ENCODE measurements at places on chromosomes 7 and 10.
A peak's percentile ranks its signal among the peaks of the same experiment; 100 is the strongest.

- no peak for DNase-seq
These were observed 235.7 kb upstream of the TCERG1L start for GRCh38 chr10:131547129-131547799.

DNA sequence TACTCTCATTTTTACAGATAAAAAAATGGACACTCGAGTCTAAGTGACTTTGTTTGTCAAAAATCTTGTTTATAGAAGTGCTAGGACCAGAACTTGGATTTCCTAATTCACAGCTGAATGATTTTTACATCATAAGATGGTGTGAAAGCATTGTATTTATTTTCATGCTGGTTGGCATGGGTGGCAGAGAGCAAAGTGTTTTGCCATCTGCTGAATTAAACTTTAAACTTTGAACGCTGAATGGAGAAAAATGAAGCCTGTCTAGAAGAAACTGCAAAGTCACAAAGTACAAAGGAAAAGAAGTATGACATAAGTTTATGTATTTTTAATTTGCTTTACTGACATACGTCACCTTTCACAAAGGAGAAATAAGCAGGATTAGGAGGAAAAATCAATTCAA lies 142.0 kb downstream of the NRBF2 start:
- no peak for DNase-seq

DNA sequence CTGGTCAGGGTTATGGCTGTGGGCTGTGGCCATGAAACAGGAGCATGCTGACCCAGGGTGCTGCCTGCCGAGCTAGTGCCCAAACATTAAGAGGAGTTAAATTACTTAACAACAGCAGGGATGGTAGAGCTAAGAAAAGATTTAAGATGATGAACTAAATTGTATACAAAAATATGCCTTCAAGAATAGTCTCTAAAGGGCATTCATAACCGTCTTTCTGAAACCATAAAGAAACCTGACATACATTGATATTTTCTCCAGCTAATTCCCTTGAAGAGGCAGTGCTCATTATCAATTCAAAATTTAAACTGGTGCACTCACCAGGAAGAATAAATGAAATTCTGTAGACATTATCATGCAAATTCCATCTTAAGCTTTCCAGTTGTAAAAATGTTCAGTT lies 265.8 kb upstream of the TAC1 start:
- no peak for DNase-seq

- DNase-seq = no peak
These were observed 842 bp downstream of the KBTBD2 start for GRCh38 chr7:32890793-32891042.

DNA sequence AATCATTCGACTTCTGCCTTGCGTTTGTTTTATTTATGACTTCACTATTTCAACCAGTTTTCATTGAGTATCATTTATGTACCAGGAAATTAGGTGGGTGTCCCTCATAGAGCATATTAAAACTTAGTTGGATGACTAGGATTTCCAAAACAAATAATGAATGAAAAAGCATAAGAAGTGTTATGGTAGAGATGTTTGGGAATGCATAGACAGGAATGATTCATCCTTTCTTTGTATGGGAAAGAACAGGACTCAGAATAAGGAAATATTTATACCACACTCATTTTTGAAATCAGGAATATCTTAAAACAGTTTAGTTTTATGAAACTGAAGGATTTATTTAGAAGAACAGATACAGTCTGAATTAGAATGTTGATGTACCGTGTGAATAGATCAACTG lies 315.7 kb downstream of the EXOC4 start:
- DNase-seq = no peak

- DNase-seq = no peak
These were observed 68.9 kb downstream of the RBM33 start for GRCh38 chr7:155713384-155713783.

GRCh38 chr10:128254476-128254875 lies 128.3 kb upstream of the MKI67 start:
- no peak for DNase-seq

GRCh38 chr7:44291733-44292419 lies 33.5 kb downstream of the CAMK2B start:
- no peak for DNase-seq

GRCh38 chr10:33487014-33487776 lies 152.7 kb upstream of the NRP1 start:
- DNase-seq = no peak

- DNase-seq = no peak
These were observed 250.9 kb upstream of the TMEM72 start for GRCh38 chr10:44660271-44660670.

DNA sequence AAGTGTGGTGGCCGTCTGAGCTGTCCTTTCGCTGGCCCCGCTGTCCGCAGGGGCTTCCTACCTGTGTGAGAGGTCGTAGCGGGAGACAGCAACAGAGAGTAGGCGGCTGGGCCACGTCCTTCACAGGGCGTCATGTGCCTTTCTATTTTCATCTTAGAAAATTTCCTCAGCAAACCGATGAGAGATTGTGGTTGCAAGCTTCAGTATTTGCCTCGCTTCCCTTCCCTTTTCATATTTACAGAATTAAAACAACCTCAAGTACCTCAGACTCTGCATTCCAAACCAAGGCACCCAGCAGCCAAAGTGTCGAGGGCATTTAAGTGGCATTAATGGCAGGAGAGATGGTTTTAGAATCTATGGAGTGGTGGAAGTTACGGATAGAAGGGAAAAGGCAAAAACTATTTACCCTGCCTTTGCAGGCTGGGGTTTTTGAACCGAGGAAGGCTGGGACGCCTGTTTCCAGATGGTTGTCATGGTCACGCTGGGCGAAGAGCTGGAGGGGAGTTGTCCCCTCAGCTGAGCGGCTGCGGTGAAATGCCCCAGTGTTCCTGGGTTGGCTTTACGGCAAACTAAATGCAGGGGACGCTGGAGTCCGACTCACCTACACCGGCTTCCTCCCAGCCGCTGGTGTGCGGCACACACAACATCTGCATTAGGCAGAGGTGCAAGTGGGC lies 41.9 kb downstream of the WIPI2 start:
- no peak for DNase-seq

DNA sequence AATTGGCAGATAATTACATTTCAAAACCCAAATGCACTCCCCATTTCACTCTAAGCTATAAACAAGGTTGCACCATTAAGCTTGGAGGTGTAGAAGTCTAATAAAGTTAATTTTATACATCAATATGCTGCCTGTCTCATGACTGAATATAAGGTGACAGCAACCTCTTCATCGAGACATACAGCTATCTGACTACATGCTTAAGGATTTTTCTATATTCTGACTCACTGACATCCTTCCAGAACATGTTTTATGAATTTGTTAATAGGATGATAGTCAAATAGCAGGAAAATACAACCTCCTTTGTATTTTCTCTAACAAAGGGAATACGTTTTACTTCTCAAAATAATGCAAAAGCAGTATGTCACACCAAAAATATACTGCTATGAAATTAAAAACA lies 76.6 kb downstream of the NRBF2 start:
- DNase-seq = no peak

DNA sequence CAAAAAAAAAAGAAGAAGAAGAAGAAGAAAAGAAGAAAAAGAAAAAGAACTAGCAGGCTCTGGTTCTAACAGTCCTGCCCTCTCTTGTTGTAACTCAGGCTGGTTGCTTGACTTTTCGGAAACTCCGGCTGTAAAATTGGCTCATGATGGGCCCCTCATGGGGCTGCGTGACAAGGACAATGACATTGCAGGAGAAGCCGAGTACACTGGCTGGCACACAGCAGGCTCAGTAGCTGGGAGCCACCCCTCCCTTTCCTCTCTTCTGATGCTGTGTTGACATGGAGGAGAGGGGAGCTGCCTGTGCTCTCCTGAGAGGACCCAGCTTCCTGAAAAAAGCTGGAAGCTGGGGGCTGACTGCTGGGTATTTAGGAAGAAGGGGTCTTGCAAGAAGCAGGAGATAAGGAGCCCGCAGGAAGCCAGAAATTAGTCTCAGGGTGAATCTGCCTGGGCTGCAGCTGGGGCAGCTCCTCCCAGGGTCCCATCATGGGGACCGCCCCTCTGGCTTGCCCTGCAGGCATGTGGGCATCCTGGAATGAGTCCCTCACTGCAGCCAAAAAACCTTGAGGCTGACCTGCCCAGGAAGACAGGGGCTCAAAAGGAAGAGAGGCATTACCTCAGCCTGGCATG lies 14.6 kb upstream of the GPR26 start:
- no peak for DNase-seq

DNA sequence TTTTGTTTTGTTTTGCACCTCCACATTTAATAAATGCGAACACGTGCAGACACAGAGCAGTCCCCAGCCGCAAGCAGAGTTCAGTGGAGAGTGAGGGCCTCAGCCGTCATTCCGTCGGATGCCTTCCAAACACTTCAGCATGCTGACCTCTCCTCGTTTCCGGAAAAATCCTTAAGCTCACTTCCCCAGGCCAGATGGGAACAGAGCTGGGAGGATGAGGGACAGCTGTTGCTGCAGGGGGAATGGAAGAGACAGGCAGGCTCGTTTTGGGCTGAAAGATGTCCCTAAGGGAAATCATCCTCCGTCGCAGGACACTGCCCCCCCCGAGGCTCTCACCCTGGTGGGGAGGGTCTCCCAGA lies 17.2 kb upstream of the FGFR2 start:
- no peak for DNase-seq

- DNase-seq = no peak
These were observed 24.3 kb downstream of the TECTB start for GRCh38 chr10:112307358-112308124.

DNA sequence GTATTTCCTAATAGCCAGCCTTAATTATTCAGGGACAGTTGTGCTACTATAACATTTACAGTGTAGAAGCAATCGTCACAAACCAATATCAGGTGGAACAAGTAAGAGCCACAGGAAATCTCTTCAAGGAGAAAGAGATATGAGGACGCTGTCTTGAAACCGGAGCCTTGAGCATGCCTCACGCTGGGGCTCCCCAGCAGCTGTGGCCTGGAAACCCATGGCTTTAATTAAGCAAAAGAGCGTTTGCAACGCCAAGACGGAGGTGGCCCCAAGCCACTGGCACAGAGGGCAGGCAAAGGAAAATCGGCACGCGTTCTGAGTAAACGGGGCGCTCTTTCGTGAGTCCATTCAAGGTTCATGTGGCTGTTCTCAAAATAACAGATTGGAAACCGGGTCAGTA lies 84.4 kb downstream of the C10orf90 start:
- DNase-seq = no peak

DNA sequence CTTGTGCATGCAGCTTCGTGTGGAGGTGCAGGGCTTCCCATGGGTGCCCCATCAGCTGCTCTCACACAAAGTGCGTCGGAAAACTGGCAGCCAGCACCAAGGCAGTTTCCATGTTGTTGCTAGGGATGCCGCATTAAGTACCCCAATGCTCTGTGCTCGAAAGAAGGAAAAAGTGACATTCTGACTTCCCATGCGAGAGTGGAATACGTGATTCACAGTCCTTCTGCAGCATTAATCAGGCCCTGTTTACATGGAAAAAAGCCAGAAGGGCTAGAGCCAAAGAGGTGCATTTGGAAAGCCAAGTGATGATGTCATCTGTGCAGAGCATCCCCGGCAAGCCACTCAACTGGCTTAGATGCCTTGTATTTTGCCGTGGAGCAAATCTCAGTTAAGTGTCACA lies 258.3 kb downstream of the GATA3 start:
- DNase-seq = no peak

- no peak for DNase-seq
These were observed 233.6 kb upstream of the SEMA3E start for GRCh38 chr7:83882551-83882950.

- DNase-seq = peak; percentile 24
These were observed 276.9 kb upstream of the NEBL start for GRCh38 chr10:21173802-21174714.

DNA sequence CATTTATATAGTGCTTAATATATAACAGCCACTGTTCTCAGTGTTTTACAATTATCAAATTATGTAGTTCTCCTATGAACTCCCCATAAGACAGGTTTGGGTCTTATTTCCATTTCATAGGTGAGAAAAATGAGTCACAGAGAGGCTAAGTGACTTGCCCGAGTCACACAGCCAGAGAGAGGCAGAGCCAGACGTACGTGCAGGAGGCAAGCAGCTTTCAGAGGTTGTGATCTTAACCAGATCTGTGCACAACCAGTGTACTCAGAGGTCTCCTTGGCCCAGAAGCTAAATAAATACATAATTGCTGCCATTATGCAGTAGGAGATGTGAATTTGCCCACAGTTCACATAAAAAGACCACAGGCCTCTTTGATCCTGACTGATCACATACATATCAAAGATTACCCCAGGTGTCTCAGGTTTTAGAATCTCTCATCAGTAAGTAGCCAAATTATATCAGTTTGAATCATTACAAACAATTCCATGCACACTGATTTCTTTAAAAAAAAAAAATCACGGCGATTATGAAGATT lies 304.7 kb upstream of the AOAH start:
- DNase-seq = peak; percentile 49

GRCh38 chr10:69337296-69338132 lies 59.2 kb downstream of the HK1 start:
- DNase-seq = no peak

DNA sequence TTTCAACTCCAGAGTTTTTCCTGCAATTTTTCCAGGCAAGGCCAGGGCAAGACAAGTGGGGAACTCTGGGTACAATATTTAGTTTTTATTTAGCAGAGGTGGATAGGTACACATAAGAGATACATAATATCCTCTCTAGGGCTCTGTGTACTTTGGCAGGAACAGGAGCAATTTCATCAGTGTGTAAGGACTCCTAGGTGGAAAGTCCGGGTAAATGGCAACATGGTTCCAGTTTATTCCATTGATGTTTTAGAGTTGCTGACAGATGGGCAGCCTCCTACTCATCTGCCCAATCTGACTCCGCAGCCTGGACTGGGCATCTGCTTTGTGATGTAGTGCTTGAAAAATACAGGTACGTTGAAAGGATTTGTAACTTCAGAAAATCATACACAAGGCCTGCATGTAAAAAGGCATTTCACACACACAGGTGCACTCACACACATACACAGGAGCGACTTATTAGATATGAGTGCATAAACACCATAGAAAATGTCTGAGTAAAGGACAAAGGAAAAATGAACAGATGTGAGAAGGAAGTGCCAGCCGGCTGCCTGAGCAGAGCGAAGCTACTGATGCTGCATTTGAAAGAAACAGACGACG lies 5.7 kb downstream of the PON1 start:
- DNase-seq = no peak

DNA sequence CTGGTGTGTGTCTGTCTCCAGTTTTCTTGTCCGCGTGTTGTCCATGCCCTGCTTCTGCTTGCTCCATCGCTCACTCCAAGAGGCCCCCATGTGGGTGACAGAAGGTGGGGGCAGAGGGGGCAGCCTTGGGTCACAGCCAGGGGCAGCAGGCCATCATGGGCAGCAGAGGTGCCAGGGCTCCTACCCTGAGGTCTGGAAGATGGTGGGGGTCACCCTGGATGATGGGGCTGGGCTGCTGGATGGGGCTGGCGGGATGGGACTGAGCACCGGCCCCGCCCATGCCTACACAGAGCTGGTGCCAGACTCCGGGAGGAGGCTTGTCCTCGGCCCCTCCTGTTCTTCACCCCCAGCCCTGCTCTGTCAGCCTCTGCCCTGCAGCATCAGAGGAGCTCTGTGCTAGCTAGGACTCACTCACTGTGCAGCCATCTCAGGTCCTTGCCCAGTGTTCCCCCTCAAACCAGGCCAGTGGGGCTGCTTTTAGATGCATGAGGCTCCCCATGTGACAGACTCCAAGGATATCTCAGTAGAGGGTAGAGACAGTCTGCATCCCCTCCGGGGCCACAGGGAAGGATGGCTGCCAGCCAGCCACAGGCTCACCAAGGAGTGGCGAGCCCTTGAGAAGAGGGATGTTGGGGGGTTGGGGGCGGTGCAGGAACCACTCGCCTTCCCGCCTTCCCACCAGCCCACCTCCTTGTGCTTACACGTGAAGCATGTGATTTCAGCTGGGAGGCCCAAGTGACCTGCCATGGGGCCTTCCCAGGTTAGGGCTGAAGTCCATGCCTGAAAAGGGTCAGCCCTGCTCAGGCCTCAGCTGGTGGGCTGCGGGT lies 35.5 kb upstream of the PPIF start:
- no peak for DNase-seq

All from stimulated activated CD4-positive, alpha-beta T cell treated with anti-CD3 and anti-CD28 coated beads, Interleukin-15, amount 100 ng/mL, for 48 hours (primary cell).